ENCODE measurements at places on chromosomes 6 and 20.
A peak's percentile ranks its signal among the peaks of the same experiment; 100 is the strongest.

DNA sequence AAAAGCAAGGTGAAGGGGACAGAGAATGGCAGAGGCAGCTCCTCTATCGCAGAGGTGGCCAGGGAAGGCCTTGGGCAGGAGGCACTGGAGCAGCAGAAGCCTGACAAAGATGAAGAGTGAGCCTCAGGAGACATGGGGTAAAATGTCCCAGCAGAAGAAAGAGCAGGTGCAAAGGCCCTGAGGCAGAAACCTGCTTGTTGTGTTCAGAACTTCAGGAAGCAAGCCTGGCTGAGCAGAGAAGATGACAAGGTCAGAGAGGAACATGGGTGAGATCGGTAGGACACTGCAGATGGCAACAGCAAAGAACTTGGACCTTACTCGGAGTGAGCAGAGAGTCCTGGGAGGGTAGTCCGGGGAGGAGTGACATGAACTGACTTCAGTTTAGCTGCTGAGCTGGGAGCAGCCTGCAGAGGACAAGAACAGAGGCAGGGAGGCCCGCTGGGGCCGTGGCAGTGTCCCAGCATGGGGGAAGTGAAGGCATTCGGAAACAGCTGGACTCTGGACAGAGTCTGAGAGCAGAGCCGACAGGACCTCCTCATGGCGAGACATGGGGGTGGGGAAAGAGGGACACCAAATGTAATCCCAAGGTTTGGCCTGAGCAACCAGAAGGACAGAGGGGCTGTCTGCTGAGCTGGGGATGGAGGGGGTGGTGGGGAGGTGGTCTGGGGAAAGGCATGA is 106.3 kb downstream of the PREX1 start:
- DNase-seq, result no peak

GRCh38 chr20:35947489-35947888 is 6.8 kb downstream of the SCAND1 start:
- DNase-seq, result peak; percentile 32

GRCh38 chr6:117531346-117531745 is 48.9 kb downstream of the DCBLD1 start:
- DNase-seq, result no peak

- DNase-seq, result peak; percentile 72
Measured at GRCh38 chr20:815914-816606, 17.5 kb upstream of the FAM110A start.

DNA sequence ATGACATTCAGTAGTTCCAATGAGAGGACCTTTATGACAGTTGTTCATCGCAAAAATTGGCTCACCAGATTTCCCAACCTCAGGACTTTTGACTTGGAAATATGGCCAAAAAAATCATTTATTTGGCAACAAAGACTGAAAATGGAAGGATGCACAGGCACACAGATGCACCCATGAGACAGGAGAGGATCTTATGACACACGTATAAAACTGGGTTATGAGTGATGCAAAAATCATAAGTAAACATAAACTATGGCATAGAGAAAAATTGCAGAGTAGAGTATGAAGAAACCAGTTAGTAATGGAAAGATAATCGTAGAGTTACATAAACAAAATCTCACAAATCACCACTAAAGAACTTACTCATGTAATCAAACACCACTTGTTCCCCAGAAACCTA is 546.9 kb downstream of the ADGRB3 start:
- DNase-seq, result no peak

- no peak for DNase-seq
Measured at GRCh38 chr6:16747232-16748024, 13.8 kb downstream of the ATXN1 start.

DNA sequence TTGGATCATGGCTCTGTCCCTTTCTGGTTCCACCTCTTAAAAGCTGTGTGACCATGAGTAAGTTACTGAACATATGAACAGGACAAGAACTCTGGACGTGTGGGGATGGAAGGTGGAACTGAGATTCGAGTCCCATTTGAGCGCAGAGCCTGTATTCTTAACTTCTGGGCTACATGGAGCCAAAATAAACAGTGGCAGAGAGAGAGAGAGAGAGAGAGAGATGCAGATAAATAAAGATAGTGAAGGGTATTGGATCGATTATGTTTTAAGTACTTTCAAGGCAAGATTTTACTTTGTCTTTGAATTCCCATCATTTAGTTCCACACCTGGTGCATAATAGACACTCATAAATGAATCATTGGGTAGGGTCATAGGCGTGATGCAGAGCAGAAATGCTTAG is 39.7 kb downstream of the SLC35D3 start:
- DNase-seq, result no peak

DNA sequence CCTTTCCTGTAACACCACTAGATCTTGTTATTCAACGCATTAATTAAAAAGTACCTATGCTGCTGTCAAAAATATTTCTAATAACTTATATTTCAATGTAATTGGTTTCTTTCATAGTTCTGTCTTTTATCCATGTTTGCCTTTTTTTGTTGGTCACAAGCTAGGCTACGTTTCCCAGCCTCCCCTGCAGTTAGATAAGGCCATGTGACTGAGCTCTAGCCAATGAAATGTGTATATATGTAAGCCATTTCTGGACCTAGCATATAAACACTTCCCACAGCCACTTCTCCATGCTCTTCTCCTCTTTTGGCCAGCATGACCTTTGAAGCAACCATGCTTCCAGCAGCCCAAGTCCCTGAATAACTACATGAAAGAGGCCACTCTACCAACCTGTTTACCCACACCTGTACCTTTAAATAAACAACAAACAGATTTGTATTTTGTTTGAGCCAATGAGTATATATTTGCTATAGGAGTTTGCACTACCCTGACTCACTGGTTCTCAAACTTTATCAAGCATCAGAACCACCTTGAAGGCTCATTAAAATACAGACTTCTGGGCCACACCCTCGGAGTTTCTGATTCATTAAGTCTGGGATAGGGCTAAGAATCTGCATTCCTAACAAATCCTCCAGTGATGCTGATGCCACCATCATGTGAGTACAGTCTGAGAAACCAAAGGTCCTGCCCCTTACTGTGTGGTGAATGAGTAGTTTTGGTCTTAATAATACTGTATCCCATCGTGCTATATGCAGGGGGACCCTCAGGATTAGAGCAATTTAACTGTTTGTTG is 45.6 kb upstream of the BEND6 start:
- DNase-seq, result no peak

DNA sequence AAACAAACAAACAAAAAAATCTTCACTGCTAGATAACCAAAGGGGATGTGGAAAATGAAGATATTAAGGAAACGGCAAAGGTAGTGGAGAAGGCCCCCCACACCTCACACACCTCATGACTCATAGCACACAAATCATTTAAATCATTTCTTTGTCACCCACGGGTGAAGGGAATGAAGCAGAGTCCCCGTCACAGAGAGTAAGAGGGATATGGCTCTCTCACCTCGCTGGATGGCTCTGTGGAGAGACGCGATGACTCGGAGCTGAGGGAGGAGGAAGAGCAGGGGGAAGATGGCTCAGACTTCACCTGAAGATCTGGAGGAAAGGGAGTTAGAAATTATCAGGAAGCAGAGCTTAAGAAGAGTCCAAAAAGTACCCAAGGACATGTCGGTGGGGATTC is 1.2 kb downstream of the ATF6B start:
- DNase-seq, result no peak

GRCh38 chr20:31836853-31837608 is 8.4 kb downstream of the FOXS1 start:
- DNase-seq, result no peak

- no peak for DNase-seq
Measured at GRCh38 chr6:100153636-100154275, 159.7 kb upstream of the MCHR2 start.

- no peak for DNase-seq
Measured at GRCh38 chr20:44028003-44028730, 113.5 kb downstream of the TOX2 start.

DNA sequence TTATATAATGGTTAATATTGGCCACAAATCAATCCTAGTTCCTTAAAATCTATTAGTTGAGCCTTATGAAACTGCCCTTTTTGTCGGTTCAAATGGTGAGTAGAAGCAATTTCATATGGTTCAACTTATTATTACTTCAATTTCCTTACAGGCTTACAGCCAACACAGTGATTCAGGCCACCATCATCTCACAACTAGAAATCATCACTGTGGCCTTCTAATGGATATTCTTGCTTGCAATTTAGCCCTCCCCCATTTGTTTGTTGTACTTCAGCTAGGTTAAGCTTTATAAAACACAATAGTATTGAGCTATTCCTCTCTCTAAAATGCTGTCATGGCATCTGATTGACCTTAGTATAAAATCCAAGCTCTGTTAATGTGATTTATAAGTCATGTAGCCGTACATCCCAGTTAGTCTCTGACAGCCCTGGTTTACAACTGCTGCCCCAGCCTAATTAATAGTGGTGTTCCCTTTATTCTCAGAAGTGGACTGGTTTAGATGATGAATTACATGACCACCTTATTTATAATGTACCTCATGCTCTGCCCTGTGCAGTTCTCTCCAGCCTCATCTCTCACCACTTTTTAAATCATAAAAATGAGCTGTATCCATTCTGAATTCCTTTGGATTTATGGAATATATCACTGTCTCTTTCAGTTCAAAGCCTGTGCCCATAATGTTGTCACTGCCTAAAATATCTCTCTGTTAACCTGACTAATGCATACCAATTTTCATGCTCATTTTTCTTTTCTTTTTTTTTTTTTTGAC is 36.7 kb downstream of the LAMA2 start:
- DNase-seq, result no peak

DNA sequence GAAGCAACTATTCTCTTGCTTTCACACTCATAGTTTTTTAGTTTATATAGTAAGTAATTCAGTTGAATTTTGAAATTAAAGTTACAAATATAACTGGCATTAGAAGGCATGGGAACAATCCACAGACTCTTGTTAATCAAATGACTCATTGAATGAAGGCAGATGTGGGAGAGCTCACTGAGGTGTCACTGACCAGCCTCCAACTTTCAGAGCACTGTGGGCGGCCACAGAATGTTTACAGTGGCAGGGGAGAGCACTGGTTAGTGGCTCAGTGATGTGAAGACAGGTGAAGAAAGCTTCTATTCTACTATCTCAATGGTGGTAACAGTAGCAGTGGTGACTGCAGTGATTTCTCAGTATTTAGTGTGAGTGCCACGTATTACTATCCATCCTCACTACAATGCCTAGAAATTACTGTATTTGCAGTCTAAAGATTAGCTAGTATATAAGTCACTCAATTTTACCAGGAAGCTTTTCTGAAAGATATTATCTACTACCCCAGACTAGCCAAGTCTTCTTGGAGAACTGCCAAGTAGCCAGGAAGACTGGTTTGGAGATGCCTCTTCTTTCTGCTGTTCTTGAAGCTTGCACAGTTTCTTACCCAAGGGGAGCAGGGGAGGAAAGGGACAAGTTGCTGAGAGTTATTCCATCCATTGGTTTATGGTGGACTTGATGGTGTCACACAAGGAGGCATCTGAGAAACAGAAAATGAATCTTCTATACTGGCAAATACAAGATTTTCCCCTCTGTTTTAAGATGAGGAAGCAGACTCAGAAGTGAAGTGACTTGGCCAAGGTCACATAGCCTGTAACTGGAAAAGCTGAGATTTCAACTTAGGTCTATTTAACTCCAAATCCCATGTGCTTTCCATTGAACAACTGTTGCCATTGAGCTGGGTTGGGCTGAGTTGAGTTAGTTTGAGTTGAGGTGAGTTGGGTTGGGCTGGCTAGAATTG is 231.2 kb downstream of the ANKRD60 start:
- no peak for DNase-seq

- no peak for DNase-seq
Measured at GRCh38 chr6:139732451-139732850, 358.0 kb upstream of the CITED2 start.

GRCh38 chr6:4364711-4365110 is 229.3 kb upstream of the ECI2 start:
- DNase-seq, result no peak

GRCh38 chr20:1619861-1620444 is at the start of gene SIRPB1:
Gene SIRPB1, minus strand, starts transcription at chr20:1620009. Its CDS starts 65 bp downstream, at chr20:1619944.
- DNase-seq, result peak; percentile 30

DNA sequence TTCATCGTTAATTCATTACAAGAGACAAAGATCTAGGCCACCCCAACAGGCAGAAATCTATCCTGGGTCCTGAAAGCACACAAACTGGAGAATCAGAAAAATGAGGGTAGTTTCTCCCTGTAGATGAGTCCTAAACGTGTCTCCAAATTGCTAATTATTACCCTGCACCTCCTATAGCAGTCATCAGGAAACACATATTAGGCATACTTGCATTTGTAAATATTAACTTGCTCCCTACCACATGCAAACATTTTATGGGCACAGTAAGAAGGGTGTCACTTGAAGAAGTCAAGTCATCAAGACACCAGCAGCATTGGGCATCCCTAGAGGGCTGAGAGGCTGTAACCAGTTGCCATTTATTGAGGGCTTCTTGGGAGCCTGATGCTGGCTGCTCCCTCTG is 17.9 kb upstream of the SIRPB1 start:
- no peak for DNase-seq

GRCh38 chr6:134870677-134871498 is 79.0 kb downstream of the ALDH8A1 start:
- no peak for DNase-seq

- no peak for DNase-seq
Measured at GRCh38 chr6:12271997-12272396, 18.2 kb upstream of the EDN1 start.

DNA sequence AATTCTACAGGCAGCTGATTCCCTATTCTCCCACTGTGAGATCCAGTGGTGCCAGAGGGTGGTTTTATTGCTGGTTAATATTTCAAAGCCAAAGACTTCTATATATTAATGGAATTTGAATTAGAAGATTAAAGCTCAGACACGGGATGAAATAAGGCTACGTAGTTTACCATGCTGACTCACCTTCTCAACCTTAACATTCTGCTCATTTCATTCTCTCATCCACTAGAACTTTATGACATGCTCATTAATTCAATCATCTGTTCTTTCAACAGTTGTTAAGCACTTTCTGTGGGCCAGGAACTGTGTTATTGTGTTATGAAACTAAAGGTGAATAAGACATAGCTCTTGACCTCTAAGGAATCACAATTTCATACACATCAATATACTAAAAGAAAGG is 456.9 kb upstream of the MAP3K7 start:
- DNase-seq, result no peak

DNA sequence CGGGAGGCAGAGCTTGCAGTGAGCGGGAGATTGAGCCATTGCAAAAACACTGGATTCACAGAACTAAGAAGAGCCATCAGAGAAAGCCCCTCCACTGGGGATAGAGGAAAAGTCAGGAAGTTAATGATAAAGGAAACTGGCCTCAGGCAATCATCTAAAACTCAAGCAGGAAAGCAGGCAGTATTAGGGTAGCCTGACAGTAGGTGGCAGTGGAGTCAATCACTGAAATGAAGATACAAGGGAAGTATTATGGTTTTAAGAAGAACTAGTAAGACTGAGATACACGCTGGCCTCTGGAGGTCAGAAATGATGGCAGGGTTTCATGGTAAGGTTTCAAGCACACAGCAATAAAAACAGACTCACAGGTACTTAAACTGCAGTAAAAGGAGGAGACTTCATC is 578.3 kb downstream of the HACE1 start:
- no peak for DNase-seq

Measured in CD4-positive, alpha-beta T cell treated with Interleukin-17A for 1 hour (primary cell).